ENCODE measurements at places on chromosomes 12 and 14.

- no peak for DNase-seq
Observed at GRCh38 chr12:15712823-15713660, 76.1 kb downstream of the EPS8 start.

GRCh38 chr14:81946375-81946774 lies 412.7 kb upstream of the SEL1L start:
- no peak for DNase-seq

GRCh38 chr14:96783043-96783914 lies 13.9 kb upstream of the VRK1 start:
- DNase-seq = no peak

DNA sequence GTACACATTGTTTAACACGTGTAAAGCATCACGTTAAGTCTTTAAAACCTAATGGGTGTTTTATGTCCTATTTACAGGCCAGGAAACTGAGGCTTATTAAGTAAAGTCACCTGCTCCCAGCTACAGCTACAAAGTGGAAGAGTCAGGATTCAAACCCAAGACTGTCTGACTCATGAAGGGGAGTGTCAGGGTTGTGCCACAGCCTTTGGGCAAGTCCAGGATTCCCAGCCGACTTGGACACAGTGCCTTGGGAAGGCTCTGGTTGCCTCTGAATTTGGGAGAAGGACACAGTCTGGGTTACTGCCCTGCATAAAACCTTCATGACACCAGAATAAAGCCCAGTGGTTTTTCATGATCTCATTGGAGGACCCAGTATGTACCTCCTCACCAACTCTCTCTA lies 7.3 kb downstream of the RNU4-2 start:
- DNase-seq = no peak

- DNase-seq = no peak
Observed at GRCh38 chr14:99383472-99384449, 96.9 kb downstream of the SETD3 start.

DNA sequence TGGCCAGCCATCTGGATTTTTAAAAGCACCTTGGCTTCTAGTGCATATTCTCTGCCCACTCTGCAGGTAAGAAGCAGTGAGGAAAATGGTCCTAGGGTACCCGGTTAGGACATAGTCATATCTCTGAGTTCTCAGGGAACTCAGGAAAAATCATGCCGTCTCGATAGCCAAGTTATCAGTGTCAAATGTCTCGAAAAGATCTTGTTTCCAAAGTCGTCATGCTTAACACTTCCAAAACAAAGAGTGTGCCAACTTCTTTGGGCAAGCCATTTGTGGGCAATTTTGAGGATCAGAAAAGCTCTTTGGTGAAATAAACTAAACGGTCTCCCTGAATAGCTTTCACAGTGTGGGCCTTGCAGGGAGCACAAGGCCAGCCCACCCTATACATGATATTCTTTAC lies 39.2 kb downstream of the RASSF3 start:
- no peak for DNase-seq

DNA sequence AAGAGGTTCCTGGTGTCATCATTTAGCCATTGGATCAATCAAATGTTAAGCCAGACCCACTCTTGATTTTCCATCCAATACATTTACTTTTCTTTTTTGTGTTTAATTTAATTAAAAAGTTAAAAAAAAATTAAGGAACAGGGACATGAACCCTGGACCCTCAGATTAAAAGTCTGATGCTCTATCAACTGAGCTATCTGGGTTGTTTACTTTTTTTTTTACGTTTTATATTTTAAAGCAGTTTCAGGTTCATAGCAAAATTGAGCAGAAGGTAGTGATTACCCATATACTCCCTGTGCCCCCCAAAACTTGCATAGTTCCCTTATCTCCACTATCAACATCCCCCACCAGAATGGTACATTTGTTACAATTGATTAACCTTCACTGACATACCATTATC lies 3.0 kb upstream of the ACOT4 start:
- DNase-seq = no peak

DNA sequence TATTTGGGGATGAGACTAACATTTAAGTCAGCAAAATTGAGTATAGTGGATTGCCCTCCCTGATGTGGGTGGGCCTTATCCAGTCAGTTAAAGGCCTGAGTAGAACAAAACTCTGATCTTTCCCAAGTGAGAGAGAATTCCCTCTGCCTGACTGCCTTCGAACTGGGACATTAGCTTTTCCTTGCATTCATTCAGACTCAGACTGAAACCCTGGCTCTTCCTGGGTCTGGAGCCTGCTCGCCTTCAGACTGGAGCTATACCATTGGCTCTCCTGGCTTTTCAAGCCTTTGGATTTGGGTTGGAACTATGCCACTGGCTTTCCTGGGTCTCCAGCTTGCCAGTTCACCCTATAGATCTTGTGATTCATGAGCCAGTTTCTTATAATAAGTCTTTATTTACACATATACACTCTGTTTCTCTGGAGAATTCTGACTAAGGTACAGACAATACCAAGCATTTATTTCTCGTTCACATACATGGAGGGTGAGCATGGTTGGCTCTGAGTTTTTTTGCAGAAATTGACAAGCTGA lies 296.5 kb downstream of the ERC1 start:
- no peak for DNase-seq

DNA sequence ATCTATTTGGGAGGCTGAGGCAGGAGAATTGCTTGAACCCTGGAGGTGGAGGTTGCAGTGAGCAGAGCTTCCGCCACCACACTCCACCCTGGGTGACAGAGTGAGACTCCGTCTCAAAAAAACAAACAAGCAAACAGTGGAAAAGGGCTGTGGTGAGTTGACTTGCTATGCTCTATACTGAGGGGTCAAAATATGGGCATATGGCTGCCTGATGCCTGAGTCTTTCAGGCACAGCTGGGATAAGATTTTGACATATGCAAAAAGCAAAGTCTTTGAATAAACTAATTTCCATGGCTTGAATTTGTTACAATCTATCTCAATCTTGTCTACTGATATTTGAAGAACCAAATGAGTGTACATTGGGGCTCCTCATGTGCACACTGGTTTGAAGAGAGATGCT lies 40.4 kb upstream of the BICD1 start:
- no peak for DNase-seq

DNA sequence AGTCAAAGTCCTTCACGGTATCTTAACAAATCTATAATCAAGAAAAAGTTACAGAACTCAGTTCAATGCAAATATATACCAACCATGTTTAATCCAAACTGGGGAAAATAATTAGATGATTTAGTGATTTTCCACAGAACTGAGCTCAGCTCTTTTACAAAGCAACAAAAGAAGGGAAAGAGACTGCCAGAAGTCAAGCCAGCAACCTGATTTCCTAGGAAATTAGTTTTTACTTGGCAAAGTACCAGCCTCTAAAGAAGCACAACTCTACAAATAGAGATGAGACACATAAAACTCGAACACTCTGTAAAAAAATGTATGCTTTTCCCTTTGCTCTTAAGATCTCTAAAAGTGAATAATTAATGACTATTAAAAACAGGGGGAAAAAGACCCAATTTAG lies 19.4 kb downstream of the NUMB start:
- DNase-seq = no peak

- no peak for DNase-seq
Observed at GRCh38 chr12:111186347-111186746, 182.5 kb downstream of the PHETA1 start.

DNA sequence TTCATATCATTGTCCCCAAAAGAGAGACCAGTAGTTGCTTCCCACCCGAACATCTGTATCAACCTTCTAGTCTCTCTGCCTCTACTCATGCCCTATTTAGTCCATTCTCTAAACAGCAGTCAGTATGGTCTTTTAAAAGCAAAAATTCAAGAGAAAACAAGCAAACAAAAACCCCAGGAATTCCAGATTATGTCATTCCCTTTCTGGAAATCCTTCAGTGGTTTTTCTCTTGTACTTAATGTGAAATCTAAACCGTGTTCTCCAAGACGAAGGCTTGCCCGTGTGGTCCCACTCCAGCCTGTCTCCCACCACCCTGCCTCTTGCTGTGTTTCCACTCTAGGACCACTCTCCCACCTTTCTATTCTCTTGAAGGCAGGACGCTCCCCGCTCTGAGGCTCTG lies 90.8 kb downstream of the TMEM30B start:
- DNase-seq = no peak

- no peak for DNase-seq
Observed at GRCh38 chr12:106586278-106586802, 3.5 kb downstream of the RFX4 start.

- no peak for DNase-seq
Observed at GRCh38 chr12:63862969-63863230, 18.4 kb downstream of the SRGAP1 start.

DNA sequence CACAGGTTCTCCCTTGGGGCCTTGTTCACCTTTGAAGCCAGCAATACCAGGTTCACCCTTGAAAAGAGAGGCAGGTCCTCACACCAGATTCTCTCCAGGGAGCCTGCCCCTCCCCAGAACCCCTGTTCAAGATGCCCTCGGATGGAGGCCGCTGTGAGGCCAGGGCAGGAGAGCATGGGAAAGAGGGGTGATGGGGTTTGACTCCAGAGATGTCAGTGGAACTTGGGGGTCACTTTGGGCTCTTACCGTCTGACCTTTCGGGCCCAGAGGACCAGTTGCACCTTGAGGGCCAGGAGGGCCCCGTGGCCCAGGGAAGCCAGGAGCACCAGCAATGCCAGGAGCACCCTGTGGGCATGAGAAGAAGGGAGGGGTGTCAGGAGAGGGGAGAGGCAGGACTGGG lies 17.4 kb downstream of the COL2A1 start:
- no peak for DNase-seq

- DNase-seq = no peak
Observed at GRCh38 chr12:106329231-106329982, 26.9 kb downstream of the TCP11L2 start.

DNA sequence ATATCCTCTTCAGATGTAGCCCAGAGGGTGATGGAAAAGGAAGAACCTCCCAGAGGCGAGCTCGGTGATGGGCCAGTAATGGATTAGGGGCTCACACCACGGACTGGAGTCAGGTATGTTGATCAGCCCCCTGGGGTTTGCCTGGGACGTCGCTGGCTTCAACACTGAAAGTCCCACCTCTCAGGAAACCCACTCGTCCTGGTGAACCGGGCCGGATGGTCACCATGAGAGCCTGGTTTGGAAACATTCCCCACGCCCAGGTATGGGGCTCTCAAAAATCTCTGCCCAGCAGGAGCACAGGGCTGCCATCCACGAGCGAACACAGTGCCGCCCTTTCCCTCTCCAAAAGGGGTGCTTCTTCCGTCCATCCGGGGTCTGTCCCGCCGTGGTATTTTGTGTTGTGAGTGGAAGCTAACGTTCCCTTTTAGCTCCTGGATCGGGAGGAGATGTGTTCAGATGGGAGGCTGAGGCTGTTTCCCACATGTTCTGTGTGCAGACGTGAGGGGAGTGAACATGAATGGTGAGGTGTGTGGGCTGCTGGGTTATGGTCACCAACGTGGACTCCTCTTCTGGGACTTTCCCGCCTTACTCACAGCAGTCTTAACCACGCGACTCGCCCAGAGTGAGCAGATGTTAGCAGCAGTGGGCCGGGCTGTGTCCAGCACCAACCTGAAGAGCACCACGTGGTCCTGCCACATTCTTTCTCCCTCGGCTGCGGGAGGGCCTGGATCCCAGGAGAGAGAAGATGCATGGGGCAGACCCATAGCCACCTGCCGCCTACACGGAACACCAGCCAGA lies 139.2 kb downstream of the KIF26A start:
- DNase-seq = no peak

GRCh38 chr14:34593740-34594375 lies 36.1 kb downstream of the SNX6 start:
- DNase-seq = no peak

DNA sequence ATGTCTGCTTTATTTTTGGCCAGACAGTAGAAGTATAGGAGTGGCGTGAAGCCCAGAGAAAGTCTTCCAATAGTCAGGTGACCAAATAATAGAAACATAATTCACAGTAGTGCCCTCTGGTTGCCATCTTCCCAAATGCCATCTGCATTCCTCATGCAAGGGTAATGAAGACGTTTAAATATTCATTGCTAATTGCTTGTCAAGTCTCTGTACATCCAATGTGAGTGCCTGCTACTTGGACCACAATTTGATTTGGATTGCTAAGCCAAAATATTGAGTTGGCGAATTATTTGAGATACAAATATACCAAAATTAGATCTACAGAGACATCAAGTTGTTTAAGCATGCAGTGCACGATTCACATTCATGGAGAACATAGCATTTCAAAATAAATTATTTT lies 402.7 kb downstream of the SOX5 start:
- DNase-seq = no peak

DNA sequence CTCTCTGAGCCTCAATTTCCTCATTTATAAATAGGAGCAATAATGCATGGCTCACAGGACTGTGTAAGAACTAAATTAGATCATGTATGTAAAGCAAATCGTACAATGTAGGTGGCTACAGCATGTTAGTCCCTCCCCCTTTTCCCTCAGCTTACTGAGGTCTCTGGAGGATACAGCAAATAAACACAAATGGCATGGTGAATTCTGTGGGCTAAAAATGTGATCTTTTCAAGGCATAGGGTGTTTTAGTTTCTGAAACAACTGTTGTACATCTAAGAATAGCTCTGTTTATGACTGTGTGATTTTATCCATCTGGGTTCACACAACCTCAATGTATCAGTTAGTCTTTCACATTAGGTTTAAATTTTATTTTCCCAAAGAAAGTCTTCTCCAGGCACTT lies 121.2 kb upstream of the PLEKHG7 start:
- no peak for DNase-seq

DNA sequence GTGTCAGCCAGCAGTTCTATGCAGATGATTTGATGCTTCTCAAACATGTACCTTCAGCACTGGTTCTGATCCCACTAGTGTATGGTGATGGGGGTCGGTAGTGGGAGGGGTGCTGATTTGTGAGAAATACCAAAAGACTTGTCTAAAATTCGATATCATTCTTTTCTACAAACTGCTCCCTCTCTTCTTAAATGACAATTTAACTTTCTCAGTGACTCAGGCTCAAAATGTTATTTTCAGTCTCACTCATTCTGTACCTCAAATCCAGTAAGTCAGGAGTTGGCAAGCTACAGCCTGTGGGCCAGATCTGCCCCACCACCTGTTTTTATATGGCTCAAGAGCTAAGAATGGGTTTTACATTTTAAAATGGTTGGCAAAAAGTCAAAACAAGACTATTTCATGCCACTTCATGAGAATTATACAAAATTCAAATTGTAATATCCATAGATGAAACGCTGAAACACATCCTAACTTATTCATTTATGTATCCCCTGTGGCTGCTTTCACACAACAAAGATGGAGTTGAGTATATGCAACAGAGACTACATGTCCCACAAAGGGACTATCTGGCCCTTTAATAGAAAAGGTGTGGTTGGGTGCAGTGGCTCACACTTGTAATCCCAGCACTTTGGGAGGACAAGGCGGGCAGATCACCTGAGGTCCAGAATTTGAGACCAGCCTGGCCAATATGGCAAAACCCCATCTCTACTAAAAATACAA lies 6.6 kb upstream of the NOP2 start:
- peak; percentile 34 for DNase-seq
